Activated CD8-positive, alpha-beta memory T cell treated with anti-CD3 and anti-CD28 coated beads for 4 hours (primary cell): ENCODE measurements at places on chromosomes 6 and 20.

- DNase-seq, result no peak
Observed at GRCh38 chr6:6057442-6058053, 50.8 kb upstream of the NRN1 start.

- no peak for DNase-seq
Observed at GRCh38 chr6:111604259-111605099, 1.2 kb downstream of the TRAF3IP2 start.

- no peak for DNase-seq
Observed at GRCh38 chr6:36986704-36987047, 680 bp upstream of the MTCH1 start.

DNA sequence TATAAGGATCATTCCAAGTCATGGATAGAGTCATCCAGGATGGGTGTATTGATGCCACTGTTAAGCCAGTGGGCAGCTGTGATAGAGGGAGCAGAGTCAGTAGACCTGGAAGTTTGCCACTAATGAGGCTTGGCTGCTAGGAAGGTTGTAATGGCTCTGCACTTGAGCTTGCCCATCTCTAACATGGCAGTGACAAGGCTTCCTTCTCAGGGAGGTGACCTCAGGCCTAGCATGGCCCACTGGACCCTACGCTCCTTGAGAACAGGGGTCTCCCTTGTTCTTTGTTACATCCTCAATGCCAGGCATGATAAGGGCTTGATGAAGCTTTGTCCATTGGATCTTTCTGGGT lies 155.1 kb downstream of the CD83 start:
- no peak for DNase-seq

DNA sequence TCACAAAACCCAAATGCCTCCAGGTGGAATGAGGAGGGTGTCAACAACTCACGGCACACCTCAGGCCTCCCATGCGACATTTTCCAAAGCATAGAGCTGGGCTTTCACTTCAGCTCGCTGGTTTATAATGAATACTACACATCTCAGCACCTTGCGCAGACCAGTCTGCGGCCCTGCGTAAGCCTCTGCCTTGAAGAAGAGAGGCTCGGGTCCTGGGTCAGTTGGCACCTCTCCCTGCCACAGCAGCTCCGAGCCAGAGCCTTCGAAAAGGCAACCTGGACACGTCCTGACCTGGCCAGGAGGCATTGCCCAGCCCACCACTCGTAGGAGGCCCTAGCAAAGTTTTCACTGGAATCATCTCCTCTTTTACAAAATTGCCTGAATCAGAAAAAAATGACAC lies 183.0 kb upstream of the AFDN start:
- DNase-seq, result no peak

DNA sequence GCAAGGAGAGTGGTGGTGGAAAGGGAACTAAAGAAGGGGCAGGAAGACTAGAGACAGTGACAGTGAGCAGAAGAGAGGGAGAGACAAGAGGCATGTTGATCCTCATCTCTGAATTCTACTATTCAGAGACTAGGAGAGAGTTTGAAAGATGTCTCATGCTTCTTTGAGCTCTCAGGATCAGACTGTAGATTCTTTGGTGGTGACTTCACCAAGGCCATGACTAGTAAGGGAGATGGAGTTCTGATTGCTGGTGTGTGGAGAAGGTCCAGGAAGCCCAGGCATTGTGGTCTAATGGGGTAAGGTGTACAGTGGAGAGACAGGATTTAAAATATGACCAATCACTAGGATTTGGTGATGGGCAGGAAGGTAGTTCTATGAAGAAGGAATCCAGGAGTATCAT lies 713 bp downstream of the WFDC9 start:
- no peak for DNase-seq

GRCh38 chr6:43292763-43293318 lies 5.2 kb upstream of the SLC22A7 start:
- no peak for DNase-seq

- no peak for DNase-seq
Observed at GRCh38 chr6:34792605-34793500, 970 bp downstream of the BLTP3A start.

GRCh38 chr6:30350524-30350923 lies 5.6 kb downstream of the RPP21 start:
- no peak for DNase-seq

GRCh38 chr20:33339515-33340058 lies 56.6 kb downstream of the BPIFB1 start:
- no peak for DNase-seq
